Occipital lobe (tissue), 3 donors: ENCODE measurements at places on chromosomes 5 and 9. TPM values are rescaled to one million over a fixed set of nuclear protein-coding genes. Genes with fewer than 3 reads are reported as not detected.

DNA sequence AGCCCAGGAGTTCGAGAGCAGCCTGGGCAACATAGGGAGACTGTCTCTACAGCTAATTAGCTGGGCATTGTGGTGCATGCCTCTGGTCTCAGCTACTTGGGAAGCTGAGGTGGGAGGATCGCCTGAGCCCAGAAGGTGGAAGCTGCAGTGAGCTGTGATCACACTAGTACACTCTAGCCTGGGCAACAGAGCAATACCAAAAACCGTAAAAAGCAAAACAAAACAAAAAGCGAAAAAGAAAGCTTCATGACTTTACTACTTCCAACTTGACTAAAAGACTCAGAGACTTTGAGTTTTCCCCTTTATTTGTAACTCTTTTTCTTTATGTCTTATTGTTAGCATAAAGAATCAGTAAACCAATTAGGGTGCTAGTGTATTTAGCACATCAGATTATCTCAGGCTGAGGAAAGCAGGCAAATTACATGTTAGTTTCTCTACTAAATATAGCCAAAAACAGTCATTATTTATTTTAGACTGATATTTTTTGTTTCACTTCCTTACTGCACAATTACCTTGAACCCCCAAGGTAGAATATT is 5.4 kb downstream of the RAD17 start:
- DNase-seq, result no peak

DNA sequence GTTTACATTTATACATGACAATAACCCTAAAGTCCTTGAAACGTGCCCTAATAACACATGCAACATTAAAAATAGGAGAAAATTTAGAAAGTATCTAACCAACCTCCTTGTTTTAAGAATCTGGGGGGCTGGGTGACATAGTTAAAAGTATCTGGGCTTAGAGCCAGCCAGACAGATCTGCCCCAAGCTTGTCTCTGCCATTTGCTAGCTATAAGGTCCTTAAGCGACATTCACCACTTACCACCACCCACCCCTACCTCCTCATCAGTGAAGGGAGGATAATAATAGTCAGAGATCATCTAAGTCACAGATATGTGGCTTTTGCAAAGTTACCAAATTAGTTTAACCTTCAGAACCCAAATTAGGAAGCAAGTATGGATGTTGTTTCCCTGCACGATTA is 33.8 kb upstream of the CAST start:
- DNase-seq, result no peak

GRCh38 chr5:36261186-36261585 is 19.5 kb upstream of the NADK2 start:
- no peak for DNase-seq

DNA sequence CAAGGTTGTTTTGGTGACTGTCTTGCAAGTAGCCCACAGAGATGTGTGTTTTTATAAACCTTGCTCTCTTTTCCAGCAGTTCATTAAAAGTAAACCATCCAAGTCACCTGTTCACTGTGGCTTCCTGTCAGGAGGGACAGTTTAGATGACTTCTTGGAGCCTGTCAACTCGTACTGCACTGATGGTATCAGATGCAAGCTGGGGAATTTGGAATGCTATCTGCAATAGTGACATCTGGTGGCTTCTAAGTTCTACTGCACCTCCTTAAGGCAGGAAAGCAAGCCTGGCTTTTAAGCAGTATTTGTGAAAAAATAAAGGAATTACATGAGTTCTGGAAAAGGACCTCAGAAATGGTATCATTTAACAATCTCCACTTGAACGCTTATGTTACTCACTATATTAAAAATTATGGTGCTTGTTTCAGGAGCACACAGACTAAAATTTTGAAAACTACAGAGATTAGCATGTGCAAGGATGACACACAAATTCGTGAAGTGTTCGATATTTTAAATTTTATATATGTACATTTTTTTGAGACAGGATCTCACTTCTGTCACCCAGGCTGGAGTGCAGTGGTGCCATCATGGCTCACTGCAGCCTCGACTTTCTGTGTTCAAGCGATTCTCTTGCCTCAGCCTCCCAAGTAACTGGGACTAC is 164.0 kb downstream of the TTC39B start:
- DNase-seq, result no peak

DNA sequence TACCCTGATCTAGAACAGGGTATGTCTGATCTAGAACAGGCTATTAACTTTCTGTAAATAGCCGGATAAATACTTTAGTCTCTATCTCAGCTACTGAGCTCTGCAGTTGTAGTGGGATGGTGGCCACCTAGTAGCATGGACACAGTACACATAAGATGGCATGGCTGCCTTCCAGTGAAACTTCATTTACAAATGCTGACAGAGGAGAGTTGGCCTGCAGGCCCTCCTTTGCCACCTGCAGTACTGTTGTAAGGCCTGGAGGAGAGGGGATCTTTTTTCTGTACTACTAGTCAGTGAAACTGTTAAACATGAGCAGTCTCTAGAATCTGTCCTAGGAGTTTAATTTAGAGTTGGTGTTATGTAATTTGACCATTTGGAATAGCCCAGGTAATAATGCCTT is 86.0 kb downstream of the TRIO start:
- DNase-seq, result no peak

GRCh38 chr9:133702798-133703590 is 35.2 kb downstream of the SARDH start:
- no peak for DNase-seq

GRCh38 chr9:130185490-130186031 is 13.4 kb downstream of the NCS1 start:
- peak; percentile 69 for DNase-seq

DNA sequence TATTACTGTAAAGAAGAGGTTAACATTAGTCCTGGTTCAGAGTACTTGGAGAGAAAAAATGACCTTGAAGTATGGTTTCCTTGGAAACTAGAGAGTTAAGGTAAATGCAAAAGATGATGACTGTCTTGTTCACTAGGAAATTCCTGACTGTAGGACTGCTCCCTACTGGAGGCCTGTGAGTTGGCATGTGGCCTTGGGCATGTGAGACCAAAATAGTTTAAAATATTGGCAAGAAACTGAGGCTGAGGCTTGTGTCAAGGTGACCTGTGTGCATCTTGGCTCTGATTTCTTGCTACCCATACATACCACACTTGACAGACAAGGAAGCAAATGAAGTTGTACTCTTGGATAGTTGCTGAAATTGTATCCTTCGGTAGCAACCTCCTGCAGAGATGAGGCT is 96.5 kb downstream of the TARS1 start:
- DNase-seq, result no peak

- no peak for DNase-seq
Observed at GRCh38 chr5:51384281-51384840, 1.1 kb downstream of the ISL1 start.

GRCh38 chr5:119336845-119337580 is 18.8 kb upstream of the TNFAIP8 start:
- no peak for DNase-seq

DNA sequence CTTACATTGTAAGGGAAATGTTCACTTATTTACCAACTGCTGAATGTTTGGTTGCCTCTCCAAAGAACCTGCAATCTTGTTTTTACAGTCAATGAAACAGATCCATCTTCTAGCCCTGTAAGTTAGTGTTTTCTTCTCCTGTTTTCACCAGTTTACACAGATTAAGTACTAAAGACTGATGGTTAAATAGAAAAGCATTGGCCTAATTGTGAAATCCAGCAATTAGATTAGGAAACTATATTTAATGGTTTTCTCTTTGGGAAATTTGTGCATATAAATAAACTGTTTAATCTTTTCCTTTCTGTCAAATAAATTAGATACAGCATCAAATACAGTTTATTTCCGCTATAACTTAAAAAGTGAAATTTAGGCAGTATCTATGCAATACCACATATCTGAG is 247.9 kb upstream of the MEF2C start:
- DNase-seq, result no peak

GRCh38 chr5:67015541-67016191 is 180.9 kb downstream of the CD180 start:
- DNase-seq, result no peak

DNA sequence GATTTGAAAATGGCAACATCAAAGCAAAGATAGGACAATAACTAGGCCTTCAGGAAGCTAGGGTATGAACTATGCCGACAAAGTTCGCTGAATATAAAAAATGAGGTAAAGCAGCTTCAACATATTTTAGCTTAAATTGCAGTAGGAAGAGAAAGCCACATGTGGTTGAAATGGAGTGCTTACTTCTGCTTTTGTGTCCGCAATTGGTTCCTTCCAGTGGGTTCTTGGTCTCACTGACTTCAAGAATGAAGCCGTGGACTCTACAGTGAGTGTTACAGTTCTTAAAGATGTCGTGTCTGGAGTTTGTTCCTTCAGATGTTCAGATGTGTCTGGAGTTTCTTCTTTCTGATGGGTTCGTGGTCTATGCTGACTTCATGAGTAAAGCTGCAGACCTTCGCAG is 95.2 kb downstream of the APTX start:
- DNase-seq, result no peak

DNA sequence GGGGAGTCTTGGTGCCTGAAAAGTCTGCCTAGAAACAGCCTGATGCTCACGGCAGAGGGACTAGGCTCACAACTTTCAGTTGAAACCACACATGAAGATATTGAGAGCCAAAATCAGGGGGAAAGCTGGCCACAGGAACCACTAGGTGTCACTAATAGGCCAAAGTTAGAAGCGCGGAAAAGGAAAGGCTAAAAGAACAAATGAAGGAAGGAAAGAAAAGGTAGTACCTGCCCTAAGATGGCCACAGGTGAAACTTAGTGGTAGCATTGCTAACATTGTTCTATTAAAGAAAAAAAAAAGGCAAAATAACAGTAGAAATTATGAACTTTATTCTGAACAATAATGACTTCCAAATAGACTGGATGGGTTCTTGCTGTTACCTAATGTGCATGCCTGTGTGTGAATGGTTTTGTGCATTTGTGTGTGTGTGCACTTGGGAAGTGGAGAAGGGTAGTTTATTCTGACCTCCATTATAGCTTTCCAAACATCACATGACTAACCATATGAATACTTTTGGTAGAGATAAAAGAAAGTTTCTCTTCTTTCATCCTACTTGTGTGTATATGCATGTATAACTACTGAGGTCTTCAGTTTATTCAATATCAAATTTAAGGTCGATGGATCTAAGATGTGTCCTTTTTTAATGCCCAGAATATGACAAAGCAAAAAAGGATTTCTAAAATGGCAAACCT is 2.1 kb upstream of the RFESD start:
- no peak for DNase-seq

GRCh38 chr5:89435347-89435746 is 552.4 kb upstream of the MEF2C start:
- no peak for DNase-seq

DNA sequence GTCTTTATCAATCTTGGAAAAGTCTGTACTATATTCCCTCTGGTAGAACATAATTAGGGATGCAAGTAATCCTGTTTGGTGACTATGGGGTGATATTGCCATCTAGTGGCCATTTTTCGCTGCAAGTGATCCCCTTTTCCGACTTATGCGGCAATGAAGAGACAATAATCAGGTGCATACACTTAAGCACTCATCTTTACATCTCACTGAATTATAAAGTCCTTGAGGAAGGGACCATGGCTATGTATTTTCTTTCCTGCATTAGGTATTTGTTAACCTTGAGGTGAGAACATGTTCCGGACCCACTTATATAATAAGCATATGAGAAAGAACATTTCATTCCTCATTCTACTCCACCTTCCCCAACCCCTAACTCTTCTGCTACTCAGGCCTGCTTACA is 19.6 kb upstream of the LIX1 start:
- DNase-seq, result peak; percentile 10

DNA sequence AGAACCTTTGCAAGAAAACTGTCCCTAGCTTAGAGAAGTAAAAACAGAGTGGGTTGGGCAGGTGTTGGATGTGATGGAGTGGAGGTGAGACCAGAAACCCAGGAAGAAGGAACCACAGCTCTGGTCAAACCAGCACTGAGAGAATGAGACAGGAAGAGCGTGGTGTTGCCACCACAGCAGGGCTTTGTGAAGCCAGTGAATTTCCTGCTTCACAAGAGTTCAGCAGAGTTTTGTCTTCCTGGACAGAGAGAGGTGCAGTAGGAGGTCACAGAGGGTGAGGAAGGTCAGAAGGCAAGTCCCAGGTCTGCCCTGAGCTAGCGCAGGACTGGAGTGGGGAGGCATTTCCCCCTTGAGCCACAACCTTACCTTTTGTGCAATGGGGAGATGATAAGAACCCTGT is 2306.2 kb upstream of the ACO1 start:
- no peak for DNase-seq

DNA sequence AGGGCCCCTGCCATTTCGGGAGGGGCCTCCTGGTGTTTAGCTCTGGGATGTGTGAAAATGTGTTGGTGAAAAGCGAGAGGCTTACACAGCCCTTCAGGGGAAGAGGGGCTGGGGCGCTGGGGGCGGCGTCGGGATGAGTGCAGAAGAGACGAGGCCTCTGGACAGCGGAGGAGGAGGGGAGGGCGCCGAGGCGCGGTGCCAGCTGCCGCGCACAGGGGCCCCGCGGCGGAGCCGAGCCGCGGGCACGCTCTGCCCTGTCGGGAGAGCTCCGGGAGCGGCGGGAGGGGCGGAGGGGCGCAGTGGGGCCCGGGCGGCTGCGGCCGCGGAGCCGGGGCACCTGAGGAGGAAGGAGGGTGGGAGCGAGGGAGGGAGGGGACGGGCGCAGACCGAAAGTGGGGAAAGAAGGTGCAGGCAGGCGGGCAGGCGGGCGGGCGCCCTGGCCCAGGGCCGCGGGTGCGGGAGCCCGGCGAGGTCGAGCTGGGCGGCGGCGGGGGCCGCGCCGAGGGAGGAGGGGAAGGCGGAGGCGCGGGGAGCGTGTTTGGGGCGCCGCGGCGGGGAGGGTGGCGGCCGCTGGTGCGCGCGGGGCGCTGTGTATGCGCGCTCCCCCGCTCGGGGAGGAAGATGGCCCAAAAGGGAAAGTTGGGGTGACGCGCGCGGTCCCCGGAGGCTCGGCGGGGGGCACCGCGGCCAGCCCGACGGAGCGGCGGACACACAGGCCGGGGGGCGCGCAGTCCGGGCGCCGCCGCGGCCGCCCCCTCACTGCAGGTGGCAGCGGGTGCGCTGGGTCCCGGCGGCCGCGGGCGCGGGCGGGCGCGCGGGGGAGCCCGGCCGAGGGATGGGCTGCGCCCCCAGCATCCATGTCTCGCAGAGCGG is at the start of gene PDE8B:
TSS of gene PDE8B (plus strand) at position 590 of the 873 bp plus-strand sequence. CDS start at position 836, 246 bp downstream.
- peak; percentile 60 for DNase-seq

GRCh38 chr5:39761199-39761950 is 336.6 kb upstream of the DAB2 start:
- DNase-seq, result no peak

GRCh38 chr5:65151614-65152013 is 330.1 kb downstream of the ADAMTS6 start:
- DNase-seq, result no peak

MTAP gene
- 20.3 TPM for total RNA-seq

PCDHGA9 gene
- 11.9 TPM for total RNA-seq

PCSK5 gene
- 16.5 TPM for total RNA-seq

IFNA14 gene
- total RNA-seq, result not detected

PPIC gene
- total RNA-seq, result 3.1 TPM

PCDHB2 gene
- 14.2 TPM for total RNA-seq

CYLC2 gene
- total RNA-seq, result not detected

HSD17B3 gene
- not detected for total RNA-seq

C9 gene
- total RNA-seq, result not detected

TNC gene
- 73.6 TPM for total RNA-seq

C9orf152 gene
- not detected for total RNA-seq

ENTR1 gene
- 20.1 TPM for total RNA-seq
